ENCODE measurements at places on chromosomes 13 and 19. TPM values are rescaled to one million over a fixed set of nuclear protein-coding genes. Genes with fewer than 3 reads are reported as not detected.

CD33 gene
- 2.9 TPM for polyA plus RNA-seq

PROSER1 gene
- polyA plus RNA-seq, result 33.2 TPM

POSTN gene
- polyA plus RNA-seq, result 74.7 TPM

PDE4A gene
- 28.4 TPM for polyA plus RNA-seq

LIM2 gene
- polyA plus RNA-seq, result not detected

TEX29 gene
- not detected for polyA plus RNA-seq

IL11 gene
- polyA plus RNA-seq, result 1.9 TPM

SOHLH2 gene
- 3.2 TPM for polyA plus RNA-seq

KIR3DL1 gene
- not detected for polyA plus RNA-seq

KLC3 gene
- polyA plus RNA-seq, result 0.44 TPM

TTC9B gene
- 134 TPM for polyA plus RNA-seq

MISP3 gene
- 10.9 TPM for polyA plus RNA-seq

PCSK4 gene
- polyA plus RNA-seq, result 12.6 TPM

KLF5 gene
- polyA plus RNA-seq, result 3.8 TPM
